ENCODE measurements at places on chromosomes 12 and 14. TPM values are rescaled to one million over a fixed set of nuclear protein-coding genes. Genes with fewer than 3 reads are reported as not detected.

ZNF641 gene
- 18.5 TPM for total RNA-seq

DNA sequence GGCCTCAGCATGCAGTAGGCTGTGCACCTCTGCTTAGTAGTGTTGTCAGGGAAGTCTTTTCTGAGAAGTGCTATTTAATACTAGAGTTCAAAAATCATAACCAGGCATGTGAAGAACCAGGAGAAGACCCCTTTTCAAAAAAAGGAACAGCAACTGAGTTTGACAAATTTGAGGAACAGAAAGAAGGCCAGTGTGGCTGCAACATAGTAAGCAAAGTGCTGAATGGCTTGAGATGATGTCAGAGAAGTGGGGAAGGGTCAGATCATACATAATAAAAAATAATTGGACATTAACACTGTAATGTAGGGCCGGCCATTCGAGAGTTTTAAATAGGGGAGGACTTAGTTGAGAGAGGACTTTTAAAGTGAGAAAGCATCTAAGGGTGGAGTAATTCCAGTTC lies 11.1 kb upstream of the CNTN1 start:
- H3K36me3 ChIP-seq = no peaks in the 10 kb centered on the region
- H3K27me3 ChIP-seq = no peaks in the 10 kb centered on the region
- no peak overlapping the region for H3K27ac ChIP-seq
- no peaks in the 10 kb centered on the region for H3K4me1 ChIP-seq
- DNase-seq = no peak
- H3K4me3 ChIP-seq = no peak overlapping the region

C12orf50 gene
- total RNA-seq = not detected

OR4M1 gene
- not detected for total RNA-seq

ZC2HC1C gene
- 0.76 TPM for total RNA-seq

- no peaks in the 10 kb centered on the region for H3K27me3 ChIP-seq
- no peaks in the 10 kb centered on the region for H3K4me1 ChIP-seq
- no peak for DNase-seq
Observed at GRCh38 chr12:88544991-88545980, 35.0 kb downstream of the KITLG start.

- H3K27me3 ChIP-seq = no peaks in the 10 kb centered on the region
- H3K4me3 ChIP-seq = no peak overlapping the region
- no peaks in the 10 kb centered on the region for H3K36me3 ChIP-seq
- peaks cover 18% of the 10 kb centered on the region for H3K4me1 ChIP-seq
- peak; percentile 86 for DNase-seq
Observed at GRCh38 chr12:124411281-124411878, 116.5 kb downstream of the RFLNA start.

DNA sequence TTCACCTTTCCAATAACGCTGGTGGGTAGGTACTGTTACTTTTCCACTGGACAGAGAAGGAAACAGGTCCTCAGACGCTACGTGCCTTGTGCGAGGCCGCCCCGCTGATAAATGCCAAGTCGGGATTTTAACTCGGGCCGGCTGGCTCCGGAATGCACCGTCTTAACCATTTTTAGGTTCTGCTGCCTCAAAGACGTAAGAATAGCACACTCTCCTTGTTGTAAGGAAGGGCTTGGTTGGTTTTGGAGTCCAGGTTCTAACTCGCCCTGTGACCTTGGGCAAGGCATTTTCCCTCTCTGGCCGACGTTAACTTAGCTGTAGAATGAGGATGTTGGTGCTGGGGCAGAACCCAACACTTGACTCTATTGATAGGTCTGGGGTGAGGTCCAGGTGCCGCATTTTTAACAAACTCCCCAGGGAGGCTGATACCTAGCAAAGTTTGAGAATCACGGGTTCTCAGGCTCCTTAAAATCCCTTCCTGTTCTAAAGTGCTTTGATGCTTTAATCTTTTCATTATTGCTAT lies 814 bp downstream of the ANKRD13A start:
- H3K27me3 ChIP-seq = no peaks in the 10 kb centered on the region
- no peaks in the 10 kb centered on the region for H3K36me3 ChIP-seq
- H3K4me1 ChIP-seq = peaks cover 7% of the 10 kb centered on the region
- peak; percentile 47 for DNase-seq
- H3K4me3 ChIP-seq = peak overlapping the region; percentile 71

DNA sequence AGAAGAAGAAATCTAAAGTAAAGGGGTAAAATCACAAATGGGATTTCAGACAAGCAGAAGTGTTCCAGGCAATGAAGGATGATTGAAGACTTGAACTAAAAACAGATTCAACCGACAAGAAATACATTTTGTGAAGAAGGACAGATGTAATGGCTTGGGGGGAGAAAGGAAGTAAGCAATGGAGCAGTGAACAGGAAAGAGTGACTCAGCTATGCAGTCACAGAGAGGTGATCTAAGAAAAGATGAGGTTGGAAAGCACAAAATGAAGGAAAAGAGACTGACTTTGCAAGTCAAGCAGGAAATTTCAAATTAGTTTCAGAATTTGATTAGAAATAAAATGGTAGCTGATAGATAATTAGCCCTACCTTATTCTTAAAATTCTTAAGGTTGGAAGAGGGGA lies 66.5 kb downstream of the PUS7L start:
- no peaks in the 10 kb centered on the region for H3K36me3 ChIP-seq
- H3K27ac ChIP-seq = no peak overlapping the region
- H3K27me3 ChIP-seq = no peaks in the 10 kb centered on the region
- H3K4me1 ChIP-seq = no peaks in the 10 kb centered on the region
- DNase-seq = no peak
- H3K4me3 ChIP-seq = no peak overlapping the region

OR6C2 gene
- total RNA-seq = not detected

DNAJC22 gene
- total RNA-seq = 0.38 TPM

DNA sequence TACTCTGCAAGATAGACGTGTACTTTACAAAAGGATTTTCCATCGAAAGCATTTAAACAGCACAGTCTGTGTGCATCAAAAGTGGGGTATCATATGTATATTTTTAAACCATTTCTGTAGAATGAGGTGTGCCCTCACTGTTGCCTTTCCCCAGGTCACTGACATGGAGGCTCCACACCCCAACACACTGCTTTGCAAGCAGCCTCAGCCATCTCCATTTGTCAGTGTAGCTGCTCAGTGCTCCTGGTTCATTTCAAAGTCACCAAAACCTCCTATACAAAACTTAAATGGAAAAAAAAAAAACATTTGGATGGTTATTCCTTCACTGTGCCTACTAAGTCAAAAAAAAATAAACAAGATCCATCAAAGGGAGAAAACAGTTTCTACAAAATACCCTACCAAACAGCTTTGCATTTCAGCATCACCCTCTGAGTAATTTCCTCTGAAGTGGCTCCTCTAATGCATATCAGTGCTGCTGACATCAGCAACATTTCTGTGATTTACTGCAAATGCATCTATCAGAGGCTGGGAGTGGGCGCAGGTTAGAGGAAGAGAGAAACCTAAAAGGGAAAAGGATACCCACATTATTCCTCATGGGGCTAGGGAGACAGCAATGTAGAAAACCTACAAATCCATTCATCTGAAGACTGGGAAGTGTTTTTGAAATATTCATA lies 46.0 kb downstream of the KCNK10 start:
- no peaks in the 10 kb centered on the region for H3K36me3 ChIP-seq
- no peak overlapping the region for H3K27ac ChIP-seq
- no peak overlapping the region for H3K4me3 ChIP-seq

FSCB gene
- 0.15 TPM for total RNA-seq

DIO3 gene
- 14.0 TPM for total RNA-seq

ACSS3 gene
- total RNA-seq = 39.1 TPM
